Activated T-cell treated with anti-CD3 and anti-CD28 coated beads for 48 hours (primary cell): ENCODE measurements at places on chromosomes 1 and 21.

GRCh38 chr1:228753287-228753686 is 18.0 kb downstream of the RHOU start:
- no peak for DNase-seq

GRCh38 chr1:21152423-21153100 is 24.1 kb downstream of the EIF4G3 start:
- DNase-seq, result no peak

DNA sequence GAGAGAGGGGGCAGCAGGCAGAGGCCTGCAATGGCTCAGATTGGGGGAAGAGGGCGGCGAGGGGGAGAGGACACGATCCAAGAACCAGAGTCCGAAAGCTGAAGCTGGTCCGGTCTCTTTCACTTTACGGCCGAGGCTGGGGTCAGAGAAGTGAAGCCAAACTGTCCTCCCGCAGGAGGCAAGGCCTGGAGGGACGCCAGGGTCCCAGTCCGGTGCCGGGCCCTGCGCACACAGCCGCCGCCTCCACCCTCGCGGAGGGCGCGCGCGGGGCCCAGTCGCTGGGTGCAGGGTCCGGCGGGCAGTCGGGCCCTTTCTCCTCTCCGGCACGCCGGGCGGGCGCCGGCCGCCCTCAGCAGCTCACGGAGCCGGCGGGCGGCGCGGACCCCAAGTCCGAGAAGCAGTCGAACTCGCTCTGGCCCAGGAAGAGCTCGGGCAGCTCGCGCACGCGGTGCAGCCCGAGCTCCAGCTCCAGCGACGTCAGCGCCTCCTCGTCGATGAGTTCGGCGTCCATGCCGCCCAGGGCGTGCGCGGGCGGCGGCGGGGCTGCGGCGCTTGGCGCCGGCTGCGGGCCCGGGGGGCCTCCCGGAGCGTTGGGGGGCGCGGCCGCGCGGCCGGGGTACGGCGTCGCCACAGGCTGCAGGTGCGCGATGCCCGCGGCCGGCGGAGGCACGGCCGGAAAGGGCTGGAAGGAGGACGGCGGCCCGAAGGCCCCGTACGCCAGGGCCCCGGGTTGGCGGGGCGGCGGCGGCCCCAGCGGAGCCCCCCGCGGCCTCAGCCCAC is 749 bp downstream of the CITED4 start:
- DNase-seq, result peak; percentile 27

- peak; percentile 82 for DNase-seq
Measured at GRCh38 chr1:161038523-161039153, at the start of gene TSTD1. TSS of gene TSTD1 (minus strand) at chr1:161038964. CDS start at chr1:161038889, 75 bp downstream.

DNA sequence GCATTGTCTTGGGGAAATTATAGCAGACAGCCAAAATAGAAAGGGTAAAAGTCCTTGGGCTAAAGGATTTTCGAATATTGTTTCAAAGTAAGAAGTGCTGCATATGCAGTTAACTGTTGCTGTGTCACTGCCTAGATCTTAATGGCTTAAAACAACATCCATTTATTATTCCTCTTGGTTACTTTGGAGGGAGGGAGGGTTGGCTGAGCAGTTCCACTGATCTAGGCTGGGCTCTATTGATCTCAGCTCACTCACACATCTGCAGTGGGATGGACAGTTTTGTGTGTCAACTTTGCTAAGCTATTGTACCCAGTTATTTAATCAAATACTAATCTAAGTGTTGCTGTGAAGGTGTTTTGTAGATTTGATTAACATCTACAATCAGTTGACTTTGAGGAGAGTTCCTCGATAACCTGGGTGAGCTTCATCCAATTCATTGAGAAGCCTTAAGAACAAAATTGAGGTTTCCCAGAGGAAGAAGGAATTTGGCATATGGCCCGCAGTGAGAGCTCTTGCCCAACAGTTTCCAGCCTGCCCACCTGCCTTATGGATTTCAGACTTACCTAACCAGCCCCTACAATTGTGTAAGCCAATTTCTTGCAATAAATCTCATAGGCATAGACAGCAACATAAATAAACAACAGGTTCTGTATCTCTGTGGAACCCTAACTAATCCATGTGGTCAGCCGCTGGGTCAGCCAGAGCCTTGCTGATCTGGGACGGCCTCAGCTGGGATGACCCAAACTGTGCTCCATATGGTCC is 187.3 kb downstream of the AK5 start:
- no peak for DNase-seq

DNA sequence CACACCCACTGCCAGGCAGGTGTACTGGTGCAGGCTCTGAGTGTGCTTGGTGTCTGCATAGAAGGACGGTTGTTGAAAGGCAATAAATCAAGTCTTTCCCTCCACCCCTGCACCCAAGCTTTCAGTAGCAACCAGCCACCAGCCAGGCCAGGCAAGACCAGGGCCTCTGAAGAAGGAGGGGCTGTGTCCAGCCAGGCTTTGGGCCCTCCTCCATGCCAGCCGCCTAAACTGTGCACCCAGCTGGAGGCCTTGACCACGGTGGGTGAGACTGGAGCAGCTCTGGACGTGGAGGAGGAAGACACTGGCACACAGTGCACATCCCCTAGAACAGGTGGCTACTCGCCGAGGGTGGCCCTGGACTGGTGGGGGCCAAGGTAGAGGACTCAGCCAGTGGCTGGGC is 4.9 kb downstream of the OLIG2 start:
- no peak for DNase-seq

DNA sequence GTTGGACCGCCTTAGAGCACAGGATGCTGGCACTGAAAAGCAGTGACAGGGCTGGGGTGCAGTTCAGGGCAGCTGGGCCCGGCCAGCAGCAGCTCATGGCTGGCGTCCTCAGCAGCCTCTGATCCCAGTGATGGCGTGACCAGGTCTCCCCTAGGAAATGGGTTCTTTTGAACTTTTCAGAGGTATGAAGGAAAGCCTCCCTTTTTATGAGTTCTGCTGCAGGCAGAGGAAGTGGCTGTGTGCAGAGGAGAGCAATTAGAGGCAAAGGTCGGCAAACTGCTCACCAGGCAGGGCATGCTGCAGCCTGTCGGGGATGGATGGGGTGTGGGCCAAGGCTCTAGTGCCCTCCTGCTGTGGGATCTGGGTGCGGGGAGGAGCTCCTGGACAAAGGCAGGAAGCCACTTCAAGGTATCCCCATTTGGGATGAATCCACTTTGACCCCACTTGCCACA is 45.6 kb upstream of the RAB4A start:
- no peak for DNase-seq

DNA sequence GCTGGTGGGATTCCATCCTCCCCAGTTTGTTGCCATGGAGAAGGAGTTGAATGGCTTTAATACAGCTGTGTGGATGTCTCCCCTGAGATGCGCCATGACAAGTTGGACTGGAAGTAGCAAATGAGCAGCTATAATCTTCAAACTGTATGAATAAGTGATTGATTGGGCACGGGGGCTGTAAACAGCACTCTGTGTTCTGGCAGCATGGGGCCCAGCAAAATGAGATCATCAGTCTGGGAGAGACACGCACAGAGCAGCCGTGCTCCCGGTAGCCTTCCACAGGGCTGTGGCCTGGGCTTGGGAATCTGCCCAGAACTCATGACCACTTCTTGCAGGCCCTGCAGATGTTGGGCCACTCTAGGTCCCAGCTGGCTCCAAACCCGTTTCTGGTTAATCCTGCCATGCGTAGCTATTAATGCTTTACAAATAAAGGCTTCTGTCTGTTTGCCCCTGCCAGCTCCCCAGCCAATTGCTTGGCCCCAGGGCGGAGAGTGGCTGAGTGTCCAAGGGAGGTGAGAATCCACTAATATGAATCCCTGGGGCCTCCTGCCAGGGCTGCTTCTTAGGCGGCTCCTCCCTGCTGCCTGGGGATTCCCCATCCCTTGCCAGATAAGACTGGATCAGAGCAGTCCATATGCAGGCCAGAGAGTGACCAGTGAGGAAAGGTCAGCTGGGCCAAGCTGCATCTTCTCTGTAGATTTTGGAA is 642.9 kb downstream of the AJAP1 start:
- no peak for DNase-seq

DNA sequence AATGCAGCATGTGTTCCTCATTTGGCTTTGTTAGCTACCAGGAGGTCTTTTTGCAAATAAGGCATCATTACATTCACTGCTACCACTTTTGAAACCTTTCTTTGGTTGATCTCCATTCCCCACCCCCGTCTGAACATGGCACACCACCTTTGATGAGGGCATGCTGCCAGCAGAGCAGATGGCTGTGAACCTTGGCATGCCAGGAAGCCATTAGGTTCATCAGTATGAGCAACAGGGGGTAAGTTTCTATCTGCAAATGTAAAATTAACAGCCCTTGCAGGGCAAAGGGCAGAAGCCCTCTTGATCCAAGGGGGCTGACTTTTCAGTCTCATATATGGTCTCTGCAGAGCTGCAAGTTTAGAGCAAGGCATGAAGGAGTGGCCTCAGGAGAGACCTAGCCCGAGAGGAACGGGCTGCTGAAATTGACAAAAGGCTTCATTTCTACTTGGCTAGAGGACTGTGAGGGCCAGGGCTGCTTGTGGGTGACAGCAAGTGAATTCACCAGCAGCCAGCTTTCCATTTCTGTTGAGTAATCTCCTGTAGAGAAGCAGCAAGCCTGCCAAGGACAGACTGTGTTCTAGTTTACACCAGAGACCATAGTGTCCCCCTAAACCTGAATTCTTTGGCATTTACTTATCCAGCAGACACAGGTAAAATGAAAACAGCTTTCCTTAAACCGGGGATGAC is 127.9 kb downstream of the ZNF326 start:
- no peak for DNase-seq

GRCh38 chr1:186299570-186299969 is 75.5 kb downstream of the TPR start:
- DNase-seq, result no peak

DNA sequence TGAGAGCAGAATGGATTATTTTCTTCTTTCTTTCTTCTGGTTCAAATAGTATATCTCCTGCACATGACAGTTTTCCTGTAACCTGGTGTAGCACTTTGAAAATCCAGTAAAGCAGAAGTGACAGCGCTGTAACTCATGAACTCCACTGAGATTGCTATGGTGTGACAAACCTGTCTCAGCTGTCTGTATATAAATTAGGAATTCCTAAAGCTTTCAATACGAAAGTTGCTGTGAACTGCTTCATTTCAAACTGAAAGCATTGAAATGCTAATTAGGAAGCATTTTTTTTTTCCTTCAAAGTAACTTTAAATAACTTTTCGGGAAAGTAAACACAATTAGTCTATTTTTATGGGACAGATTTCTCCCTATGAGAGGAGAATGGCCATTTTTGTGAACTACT is 646.9 kb upstream of the ZP4 start:
- DNase-seq, result no peak

DNA sequence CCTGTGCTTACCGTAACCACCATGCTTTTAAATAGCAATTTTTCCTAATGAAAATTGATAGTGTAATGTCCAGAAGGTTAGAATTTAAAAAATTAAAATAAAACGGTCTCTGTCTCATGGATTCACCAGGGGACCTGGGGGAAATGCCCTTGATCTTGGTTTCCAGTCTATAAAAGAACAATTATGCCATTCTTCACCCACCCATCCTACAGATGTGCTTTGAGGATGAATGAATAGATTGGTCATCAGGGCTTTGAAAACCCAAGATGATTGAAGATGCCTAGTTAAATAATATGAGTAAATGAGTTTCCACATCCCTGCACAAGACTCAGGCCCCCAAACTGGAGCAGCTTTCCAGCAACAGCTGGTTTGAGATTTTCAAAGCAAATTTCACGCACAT is 38.7 kb downstream of the CNN3 start:
- no peak for DNase-seq

GRCh38 chr1:167856711-167857418 is 57.1 kb downstream of the ADCY10 start:
- no peak for DNase-seq

DNA sequence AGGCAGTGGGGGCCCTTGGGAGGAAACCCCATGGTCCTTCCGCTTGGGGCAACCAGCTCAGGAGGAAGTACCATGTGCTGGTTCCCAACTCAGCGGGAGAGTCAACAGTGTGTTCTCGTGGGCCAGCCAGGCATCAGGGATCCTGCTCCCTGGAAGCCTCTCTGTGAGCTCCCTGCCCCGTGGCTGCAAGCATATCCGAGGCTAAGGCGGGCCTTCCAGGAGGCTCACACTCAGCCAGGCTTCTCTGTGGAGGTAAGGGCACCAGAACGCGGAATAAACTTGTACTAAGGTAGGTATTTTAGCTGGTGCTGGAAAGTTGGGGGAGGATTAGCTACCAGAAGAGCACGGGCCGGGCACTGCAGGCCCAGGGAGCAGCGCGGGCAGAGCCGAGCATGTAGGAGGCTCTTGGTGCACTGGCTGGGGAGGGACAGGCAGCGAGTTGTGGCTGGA is 74.7 kb upstream of the POU3F1 start:
- DNase-seq, result no peak

GRCh38 chr1:50970931-50971582 is 1.0 kb downstream of the CDKN2C start:
- DNase-seq, result no peak

DNA sequence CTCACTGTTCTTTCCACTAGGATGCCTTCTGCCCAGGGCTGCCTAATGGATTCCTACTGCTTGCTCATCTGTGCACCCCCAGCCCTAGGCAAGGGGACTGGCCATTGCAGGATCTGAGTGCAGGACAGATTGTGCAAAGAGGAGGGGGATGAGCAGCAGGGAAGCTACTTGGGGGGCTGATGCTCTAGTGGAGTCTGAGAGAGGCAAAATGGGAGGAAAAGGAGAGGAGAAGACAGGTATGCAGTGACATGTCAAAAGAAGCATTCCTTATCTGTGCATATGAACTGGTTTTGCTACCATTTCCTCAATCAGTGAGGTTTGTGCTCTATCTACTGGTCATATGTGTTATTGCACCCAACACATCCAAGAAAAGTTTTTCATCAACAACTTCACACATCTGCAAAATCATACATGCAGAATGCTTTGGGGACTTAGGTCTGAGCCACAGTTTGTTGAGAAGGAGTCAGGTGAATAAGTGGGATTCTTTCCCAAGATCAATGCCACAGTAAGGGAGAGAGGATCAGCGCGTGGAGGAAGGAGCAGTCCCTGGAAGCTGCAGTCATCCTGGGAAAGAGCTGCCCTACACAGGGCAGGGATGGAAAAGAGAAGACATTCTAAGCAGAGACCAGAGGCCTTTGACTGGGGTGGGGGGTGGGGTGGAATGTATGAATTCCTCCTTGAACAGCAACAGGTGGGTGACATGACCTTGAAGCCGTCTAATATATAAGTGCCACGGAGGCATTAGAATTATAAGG is 14.4 kb downstream of the SLC5A9 start:
- DNase-seq, result no peak

GRCh38 chr1:242842094-242842493 is 317.6 kb upstream of the PLD5 start:
- DNase-seq, result no peak

GRCh38 chr1:8540971-8541370 is 223.1 kb downstream of the SLC45A1 start:
- DNase-seq, result no peak

DNA sequence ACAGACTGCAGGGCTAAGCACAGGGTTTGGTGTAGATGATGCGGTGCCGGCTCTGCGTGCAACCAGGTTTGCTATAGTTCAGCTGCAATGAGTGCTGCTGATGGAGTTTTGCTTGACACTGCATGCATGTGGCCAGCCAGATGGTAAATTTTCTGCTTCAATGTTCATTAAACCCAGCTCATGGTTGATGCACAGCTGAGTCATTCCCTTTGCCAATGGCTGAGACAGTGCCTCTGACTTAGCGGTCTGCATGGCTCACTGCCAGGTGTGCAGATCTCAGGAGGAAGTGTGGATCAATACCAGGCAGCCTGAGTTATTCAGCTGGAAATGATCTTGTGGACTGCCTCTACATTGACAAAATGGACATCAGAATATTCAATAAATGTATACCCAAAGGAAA is 172.7 kb upstream of the ZP4 start:
- no peak for DNase-seq

GRCh38 chr1:39258146-39258924 is 53.8 kb downstream of the MACF1 start:
- DNase-seq, result peak; percentile 48

GRCh38 chr1:100440075-100440809 is 87.9 kb downstream of the CDC14A start:
- peak; percentile 57 for DNase-seq

GRCh38 chr1:50023292-50024159 is at the start of gene AGBL4:
TSS of gene AGBL4 (minus strand) at chr1:50023954.
- DNase-seq, result peak; percentile 15
